ENCODE measurements at places on chromosomes 11 and 22. TPM values are rescaled to one million over a fixed set of nuclear protein-coding genes. Genes with fewer than 3 reads are reported as not detected.
A peak's percentile ranks its signal among the peaks of the same experiment; 100 is the strongest.

BARX2 gene
- not detected for total RNA-seq

DNA sequence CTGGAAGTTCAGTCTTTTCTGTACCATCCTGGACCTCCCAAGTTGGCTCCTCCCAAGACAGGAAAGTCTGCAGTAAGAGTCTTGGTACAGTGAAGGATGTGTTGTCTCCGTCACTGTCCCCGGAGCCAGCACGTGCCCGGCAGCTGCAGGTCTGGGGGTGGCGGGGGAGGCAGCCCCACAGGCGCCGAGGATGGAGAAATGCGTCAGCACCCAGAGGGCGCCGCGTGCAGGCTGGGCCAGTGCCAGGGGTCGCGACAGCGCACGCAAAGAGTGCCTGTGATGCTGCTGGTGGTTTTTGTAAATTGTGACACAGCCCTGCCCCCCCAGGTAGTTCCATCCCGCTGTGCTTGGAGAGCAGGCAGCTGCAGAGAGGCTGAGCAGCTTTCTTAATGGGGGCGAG lies 1200.5 kb downstream of the BRD1 start:
- H3K27me3 ChIP-seq, result no peaks in the 10 kb centered on the region
- H3K27ac ChIP-seq, result no peak overlapping the region
- H3K36me3 ChIP-seq, result no peaks in the 10 kb centered on the region
- H3K4me3 ChIP-seq, result no peak overlapping the region
- no peaks in the 10 kb centered on the region for H3K4me1 ChIP-seq

DNA sequence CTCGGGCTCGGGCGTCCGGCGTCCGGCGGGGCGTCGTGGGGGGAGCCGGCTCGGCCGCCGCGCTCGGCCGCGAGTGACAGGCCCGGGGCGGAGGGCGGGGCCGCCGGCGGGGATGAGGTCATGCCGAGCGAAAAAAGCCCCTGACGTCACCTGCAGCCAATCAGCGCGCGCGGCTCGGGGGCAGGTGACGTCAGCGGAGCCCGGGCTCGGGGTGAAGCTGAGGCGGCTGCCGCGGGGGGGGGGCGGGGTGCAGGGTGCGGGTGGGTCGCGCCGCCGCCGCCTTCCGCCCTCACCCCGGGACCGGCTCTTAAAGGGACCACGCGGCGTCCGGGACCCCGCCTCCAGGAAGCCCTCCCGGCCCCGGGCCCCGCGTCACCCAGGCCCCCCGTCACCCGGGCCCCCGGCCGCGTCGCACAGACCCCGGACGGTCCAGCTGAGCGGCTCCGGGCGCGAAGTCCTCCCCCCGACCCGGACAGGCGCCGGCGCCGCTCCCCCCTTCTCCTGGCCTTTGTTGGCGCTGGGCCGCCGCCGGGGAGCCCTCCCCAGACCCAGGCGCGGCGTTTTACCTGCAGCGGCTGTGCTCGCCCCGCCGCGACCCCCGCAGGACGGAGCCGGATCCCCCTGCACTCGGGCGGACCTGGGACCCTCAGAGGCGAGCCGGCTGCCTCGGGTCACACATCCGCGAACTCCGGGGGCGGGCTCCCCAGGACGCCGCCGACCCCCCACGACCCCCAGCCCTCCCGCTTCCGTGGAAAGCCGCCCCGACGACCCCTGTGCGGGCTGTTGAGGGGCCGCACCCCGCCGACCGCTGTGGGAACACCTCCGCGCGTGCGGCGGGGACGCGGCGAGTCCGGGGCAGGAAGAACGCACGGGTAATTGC lies at the start of gene DUSP8:
DUSP8 (minus strand) TSS at position 75 of the 880 bp plus-strand sequence. CDS start 6,445 bp downstream, outside the sequence.
- H3K27ac ChIP-seq, result peak within 1 kb of the TSS; percentile 75
- H3K27me3 ChIP-seq, result peaks cover 20% of the 10 kb centered on the region
- peak within 1 kb of the TSS; percentile 76 for H3K4me3 ChIP-seq
- peaks cover 41% of the 10 kb centered on the region for H3K4me1 ChIP-seq
- DNase-seq, result peak; percentile 98

DNA sequence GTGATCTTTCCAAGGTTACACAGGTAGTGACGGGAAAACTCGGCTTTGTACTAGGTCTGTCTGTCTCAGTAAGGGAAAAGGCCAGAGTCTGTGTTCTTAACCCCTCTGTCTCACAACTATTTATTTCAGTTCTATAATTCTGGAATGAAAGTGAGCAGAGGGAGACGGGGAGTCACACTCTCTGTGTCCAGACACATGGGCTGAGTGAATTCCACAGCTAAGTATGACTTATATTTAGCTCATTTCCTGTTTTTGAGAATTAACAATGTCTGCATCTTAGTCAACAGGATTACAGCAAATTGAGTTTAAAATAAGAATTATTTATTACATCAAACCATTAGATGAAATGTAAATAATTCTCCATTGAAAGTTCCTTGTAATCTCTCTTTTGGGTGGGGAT lies 62.5 kb upstream of the OR4B1 start:
- H3K4me3 ChIP-seq, result no peak overlapping the region
- no peak for DNase-seq
- no peaks in the 10 kb centered on the region for H3K27me3 ChIP-seq
- peaks cover 58% of the 10 kb centered on the region for H3K36me3 ChIP-seq
- no peaks in the 10 kb centered on the region for H3K4me1 ChIP-seq
- H3K27ac ChIP-seq, result no peak overlapping the region

LMO1 gene
- total RNA-seq, result 0.79 TPM

- no peak overlapping the region for H3K27ac ChIP-seq
- no peaks in the 10 kb centered on the region for H3K4me1 ChIP-seq
- DNase-seq, result no peak
- H3K4me3 ChIP-seq, result no peak overlapping the region
- H3K27me3 ChIP-seq, result no peaks in the 10 kb centered on the region
Observed at GRCh38 chr22:34842630-34843029, 223.3 kb upstream of the ISX start.

DNA sequence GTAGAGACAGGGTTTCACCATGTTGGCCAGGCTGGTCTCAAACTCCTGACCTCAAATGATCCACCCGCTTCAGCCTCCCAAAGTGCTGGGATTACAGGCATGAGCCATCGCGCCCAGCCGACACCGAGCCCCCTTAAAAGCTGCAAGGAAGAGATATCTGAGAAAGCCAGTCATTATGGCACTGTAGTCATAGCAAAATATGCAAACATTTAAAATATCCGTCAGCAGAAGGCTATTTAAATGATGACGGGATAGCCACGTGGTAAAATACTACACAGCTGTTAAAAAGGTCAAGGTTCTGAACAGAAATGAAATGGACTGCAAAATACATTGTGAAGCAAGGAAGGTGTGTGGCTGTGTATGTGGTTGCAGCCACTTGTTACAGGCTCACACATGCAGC lies 6.4 kb upstream of the CCDC88B start:
- H3K27me3 ChIP-seq, result no peaks in the 10 kb centered on the region
- H3K27ac ChIP-seq, result no peak overlapping the region
- no peaks in the 10 kb centered on the region for H3K36me3 ChIP-seq

GRCh38 chr11:108596701-108597100 lies 3.1 kb upstream of the EXPH5 start:
- no peaks in the 10 kb centered on the region for H3K36me3 ChIP-seq
- H3K4me1 ChIP-seq, result no peaks in the 10 kb centered on the region
- H3K27me3 ChIP-seq, result no peaks in the 10 kb centered on the region
- no peak overlapping the region for H3K4me3 ChIP-seq

C11orf16 gene
- total RNA-seq, result 13.1 TPM

NXPE1 gene
- total RNA-seq, result not detected

DNA sequence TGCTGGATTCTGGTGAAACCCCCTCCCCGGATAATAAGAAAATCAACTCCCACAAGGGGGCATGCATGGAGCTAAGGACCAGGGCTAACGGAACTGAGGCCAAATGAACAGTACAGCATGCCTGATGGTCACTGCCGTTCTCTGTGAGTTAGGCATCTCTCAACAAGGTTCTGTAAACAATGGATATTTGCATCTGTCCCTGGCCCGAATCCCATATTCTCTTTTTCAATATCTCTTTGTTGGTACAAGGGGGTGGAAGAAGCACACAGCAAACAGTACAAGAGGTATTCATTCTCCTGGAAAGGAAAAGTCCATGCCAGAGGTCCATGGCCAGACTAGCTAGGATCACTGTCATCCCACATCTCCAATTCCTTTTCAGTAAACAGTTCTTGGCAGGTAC lies 32.2 kb upstream of the APOA1 start:
- H3K4me3 ChIP-seq, result no peak overlapping the region
- no peaks in the 10 kb centered on the region for H3K27me3 ChIP-seq
- DNase-seq, result no peak

KCNC1 gene
- total RNA-seq, result not detected

TMEM191B gene
- total RNA-seq, result not detected

- H3K27ac ChIP-seq, result no peak overlapping the region
- H3K4me3 ChIP-seq, result no peak overlapping the region
- peaks cover 77% of the 10 kb centered on the region for H3K4me1 ChIP-seq
- no peaks in the 10 kb centered on the region for H3K27me3 ChIP-seq
- H3K36me3 ChIP-seq, result no peaks in the 10 kb centered on the region
- DNase-seq, result no peak
Observed at GRCh38 chr22:26568207-26568706, 21.7 kb downstream of the TPST2 start.

IGF2 gene
- 7.1 TPM for total RNA-seq

- H3K27me3 ChIP-seq, result no peaks in the 10 kb centered on the region
- DNase-seq, result no peak
- H3K36me3 ChIP-seq, result no peaks in the 10 kb centered on the region
- no peak overlapping the region for H3K27ac ChIP-seq
Observed at GRCh38 chr11:117134431-117134830, 9.7 kb upstream of the PAFAH1B2 start.

CD3G gene
- 1.9 TPM for total RNA-seq

HEPN1 gene
- total RNA-seq, result not detected

TUBA8 gene
- total RNA-seq, result 0.67 TPM

KRTAP5-1 gene
- total RNA-seq, result not detected

DNA sequence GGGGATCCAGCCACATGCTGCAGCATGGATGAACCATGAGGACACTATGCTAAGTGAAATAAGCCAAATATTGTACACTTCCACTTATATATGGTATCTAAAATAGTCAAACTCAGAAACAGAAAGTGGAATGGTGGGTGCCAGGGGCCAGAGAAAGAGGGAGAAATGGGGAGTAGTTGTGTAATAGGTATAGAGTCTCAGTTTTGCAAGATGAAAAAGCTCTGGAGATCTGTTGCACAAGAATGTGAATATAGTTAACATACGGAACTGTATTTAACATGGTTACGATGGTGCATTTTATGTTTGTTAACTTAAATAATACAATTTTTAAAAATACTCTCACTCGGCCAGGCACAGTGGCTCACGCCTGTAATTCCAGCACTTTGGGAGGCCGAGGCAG lies 21.2 kb downstream of the GDPD5 start:
- no peak overlapping the region for H3K4me3 ChIP-seq
- H3K4me1 ChIP-seq, result peaks cover 9% of the 10 kb centered on the region
- H3K27me3 ChIP-seq, result no peaks in the 10 kb centered on the region
- no peaks in the 10 kb centered on the region for H3K36me3 ChIP-seq

DNA sequence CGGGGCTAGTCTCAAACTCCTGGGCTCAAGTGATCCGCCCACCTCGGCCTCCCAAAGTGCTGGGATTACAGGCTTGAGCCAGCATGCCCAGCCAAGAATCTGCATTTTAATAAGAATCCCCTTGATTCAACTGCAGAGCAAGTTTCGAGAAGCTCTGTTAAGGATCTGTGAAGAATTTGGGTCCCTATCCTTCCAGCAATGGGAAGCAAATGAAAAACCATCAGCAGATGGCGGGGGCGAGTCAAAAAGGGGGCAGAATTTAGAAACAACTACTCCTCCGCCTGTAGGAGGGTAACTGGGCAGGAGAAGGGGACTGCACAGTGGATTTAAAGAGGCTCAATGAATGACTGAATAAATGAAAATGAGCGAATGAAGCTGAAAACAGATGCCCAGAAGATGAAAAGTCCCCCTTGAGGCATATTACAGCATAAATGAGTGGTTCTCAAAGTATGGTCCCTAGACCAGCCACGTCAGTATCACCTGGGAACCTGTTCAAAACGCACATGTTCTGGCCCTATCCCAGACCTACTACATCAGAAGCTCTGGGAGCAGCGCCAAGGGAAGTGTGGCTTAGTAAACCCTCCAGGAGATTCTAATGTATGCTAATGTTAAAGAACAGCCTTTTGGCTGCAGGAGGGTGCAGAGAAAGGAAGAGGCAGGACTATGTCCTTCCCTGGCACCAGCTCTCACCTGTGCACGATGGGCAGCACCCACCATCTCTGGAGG lies 15.0 kb downstream of the VWCE start:
- no peak overlapping the region for H3K4me3 ChIP-seq
- H3K27me3 ChIP-seq, result no peaks in the 10 kb centered on the region
- no peaks in the 10 kb centered on the region for H3K36me3 ChIP-seq
- H3K27ac ChIP-seq, result no peak overlapping the region

DNA sequence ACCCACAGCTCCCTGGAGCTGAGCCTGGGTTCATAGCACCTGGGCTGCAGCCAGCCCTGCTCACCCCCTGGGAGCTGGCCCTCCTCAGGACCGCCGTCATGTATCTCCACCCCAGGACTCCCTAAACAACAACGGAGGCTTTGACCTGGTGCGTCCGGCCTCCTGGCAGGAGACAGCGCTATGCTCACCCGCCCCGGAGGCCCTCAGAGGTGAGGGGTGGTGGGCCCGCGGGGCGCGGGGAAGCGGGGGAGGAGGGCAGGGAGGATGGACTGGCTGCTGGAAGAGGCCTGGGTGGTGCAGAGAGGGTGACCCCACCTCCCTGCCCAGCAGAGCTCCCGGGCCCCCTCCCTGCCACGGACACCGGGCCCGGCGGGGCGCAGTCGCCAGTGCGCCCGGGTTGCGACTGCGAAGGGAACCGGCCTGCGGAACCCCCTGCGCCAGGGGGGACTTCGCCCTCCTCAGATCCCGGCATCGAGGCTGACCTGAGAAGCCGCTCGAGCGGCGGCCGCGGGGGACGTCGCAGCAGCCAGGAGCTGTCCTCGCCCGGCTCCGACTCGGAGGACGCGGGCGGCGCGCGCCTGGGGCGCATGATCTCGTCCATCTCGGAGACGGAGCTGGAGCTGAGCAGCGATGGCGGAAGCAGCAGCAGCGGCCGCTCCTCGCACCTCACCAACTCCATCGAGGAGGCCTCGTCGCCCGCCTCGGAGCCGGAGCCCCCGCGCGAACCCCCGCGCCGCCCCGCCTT lies 3.1 kb downstream of the MAPK8IP2 start:
- no peak for DNase-seq
- H3K27me3 ChIP-seq, result peaks cover 34% of the 10 kb centered on the region
- H3K4me3 ChIP-seq, result no peak overlapping the region
- peaks cover 16% of the 10 kb centered on the region for H3K4me1 ChIP-seq
- no peak overlapping the region for H3K27ac ChIP-seq

DNA sequence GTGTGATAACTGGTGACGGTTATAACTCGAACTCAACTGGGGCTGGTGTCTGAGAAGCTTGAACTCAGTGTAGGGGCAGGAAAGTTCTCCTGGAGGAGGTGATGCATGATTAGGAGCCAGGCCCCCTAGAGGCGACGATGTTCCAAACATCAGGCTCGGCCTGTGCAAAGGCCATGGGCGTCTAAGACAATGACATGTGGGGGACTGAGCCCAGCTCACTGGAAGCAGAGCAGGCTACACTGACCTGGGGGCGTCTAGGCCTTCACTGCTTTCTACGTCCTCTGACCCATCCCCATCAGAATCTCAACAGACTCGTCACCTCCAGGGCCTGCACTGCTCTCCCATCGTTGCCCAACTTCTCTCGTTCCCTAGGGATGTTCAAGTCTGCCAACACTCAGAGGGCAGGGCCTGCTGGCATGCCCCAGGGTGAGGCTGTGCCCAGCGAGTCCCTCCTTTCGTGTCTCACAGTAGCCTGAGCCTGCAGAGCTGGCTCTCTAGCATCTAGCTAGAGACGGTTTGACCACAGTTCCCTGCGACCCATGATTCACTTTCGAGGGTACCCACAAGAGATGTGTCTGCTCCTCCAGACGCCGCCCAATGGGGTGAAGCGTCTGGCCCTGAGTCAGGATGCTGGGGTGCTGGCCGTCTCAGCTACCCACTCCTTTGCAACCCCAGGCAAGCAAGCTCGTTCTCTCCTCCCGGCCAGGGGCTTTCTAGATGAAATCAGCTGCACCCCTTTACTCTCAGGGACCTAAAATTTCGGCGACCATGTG lies 1.1 kb upstream of the ATG16L2 start:
- H3K27me3 ChIP-seq, result no peaks in the 10 kb centered on the region
- peak overlapping the region; percentile 98 for H3K27ac ChIP-seq
- H3K4me1 ChIP-seq, result peaks cover 68% of the 10 kb centered on the region
- peaks cover 17% of the 10 kb centered on the region for H3K36me3 ChIP-seq
